IPS-NIHi11 (cell line): ENCODE measurements at places on chromosomes 13 and 19.

GRCh38 chr13:110433014-110433413 is 125.9 kb downstream of the COL4A2 start:
- no peak for DNase-seq

GRCh38 chr19:17246681-17247425 is 1.1 kb upstream of the NR2F6 start:
- no peak for DNase-seq

GRCh38 chr13:110957181-110957884 is 42.5 kb upstream of the ANKRD10 start:
- no peak for DNase-seq

DNA sequence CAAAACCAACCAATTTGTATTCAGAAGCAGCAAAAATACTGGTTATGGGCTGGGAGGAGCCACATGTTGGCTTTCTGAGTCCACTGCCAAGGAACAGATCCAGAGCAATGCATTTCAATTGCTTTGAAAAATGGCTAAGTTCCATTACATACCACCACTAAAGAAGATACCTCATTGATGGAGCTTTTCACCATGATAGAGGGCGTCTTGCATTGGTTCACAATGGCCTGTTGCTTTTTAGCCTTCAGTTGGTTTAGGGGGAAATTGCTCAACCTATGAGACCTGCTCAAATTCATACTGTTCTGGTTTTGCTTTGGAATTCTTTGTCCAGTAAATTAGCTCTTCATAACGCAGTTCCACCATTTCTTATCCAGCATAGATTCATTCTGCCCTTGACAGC is 21.2 kb upstream of the CPB2 start:
- no peak for DNase-seq

DNA sequence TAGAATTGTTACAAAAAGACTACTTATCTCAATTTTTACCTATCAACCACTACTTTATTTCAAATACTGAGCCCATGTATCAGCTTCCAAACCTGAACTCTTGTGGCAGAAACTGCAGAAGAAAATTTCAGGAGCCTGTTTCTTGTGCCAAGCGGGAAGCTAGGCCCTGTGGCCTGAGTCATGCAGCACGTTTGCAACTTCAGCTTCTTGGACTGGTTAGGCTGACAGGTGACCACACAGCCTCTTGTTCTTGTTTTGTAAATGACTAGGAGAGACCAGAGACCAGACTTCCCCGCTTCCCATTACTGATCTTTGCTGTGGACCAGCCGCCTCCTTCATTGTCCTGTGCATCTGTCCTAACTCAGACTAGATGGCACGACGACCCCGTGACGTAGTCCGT is 3.4 kb upstream of the LAMP1 start:
- no peak for DNase-seq

GRCh38 chr19:38850436-38850975 is 720 bp upstream of the HNRNPL start:
- DNase-seq: peak; percentile 91
